ENCODE measurements at places on chromosomes 3 and 15. TPM values are rescaled to one million over a fixed set of nuclear protein-coding genes. Genes with fewer than 3 reads are reported as not detected.
A peak's percentile ranks its signal among the peaks of the same experiment; 100 is the strongest.

PRR20G gene
- total RNA-seq: not detected

SPINT1 gene
- total RNA-seq: 10.0 TPM

ISLR2 gene
- not detected for total RNA-seq

AP2M1 gene
- 207 TPM for total RNA-seq

BSN gene
- 0.06 TPM for total RNA-seq

PLSCR2 gene
- not detected for total RNA-seq

- DNase-seq: no peak
Observed at GRCh38 chr3:99625643-99626416, 12.6 kb upstream of the COL8A1 start.

DNA sequence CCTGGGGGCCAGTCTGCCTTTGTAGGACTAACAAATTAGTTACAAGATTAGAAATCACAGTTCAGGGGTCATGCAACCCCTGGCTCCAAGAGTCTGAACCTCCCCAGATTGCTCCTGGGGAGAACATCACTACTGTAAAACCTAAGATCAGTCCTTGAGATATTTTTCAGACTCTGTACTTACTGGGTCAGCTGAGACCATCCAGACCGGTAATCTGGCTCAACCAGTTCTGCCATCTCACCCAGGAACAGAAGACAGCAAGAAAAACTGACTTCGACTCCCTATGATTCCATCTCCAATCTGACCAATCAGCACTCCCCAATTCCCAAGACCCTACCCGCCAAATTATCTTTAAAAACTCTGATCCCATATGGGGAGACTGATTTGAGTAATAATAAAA is 47.5 kb downstream of the NMD3 start:
- no peak for DNase-seq

DNA sequence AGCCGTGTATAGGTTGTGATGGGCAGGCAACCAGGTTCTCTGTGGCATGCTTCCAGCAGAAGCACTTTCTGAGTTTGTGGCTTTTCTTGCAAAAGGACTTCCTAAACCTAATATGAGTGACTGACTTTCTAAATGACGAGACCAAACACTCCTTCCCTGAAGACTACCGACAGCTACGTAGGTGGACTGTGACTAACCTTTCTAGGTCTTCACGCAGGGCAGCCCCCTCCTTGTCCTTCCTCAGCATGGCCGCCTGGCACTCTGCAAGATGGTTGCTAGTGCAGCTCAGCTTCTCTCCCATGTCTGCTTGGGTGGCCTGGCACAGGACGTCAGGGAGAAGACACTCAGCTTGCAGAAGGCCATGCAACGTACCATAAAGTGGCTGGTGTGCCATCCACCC is 20.9 kb downstream of the CXCR6 start:
- no peak for DNase-seq

GRCh38 chr3:119444590-119444989 is 18.8 kb downstream of the TMEM39A start:
- DNase-seq: no peak

DNA sequence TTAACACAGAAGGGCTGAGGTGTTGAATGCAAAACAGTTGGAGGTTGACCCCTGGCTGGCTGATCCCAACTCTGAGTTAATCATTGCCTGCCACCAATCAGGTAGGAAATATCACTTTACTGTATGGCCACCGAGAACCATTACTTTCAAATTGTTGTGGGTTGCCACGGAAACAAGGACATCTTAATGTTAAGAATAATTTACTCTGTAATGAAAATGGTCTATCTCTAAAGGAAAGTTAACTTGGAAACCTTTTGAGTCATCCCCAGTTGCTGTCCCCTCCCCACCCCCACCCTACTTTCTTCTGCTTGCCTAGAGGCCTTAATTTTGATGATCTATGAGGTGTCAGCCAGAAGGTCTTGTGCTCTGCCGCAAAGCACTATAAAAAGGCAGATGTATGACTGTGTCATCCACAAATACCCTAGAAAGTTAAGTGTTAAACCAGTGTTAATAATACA is 78.7 kb upstream of the SNRK start:
- no peak for DNase-seq

GRCh38 chr15:88258093-88258641 is 1.6 kb upstream of the NTRK3 start:
- DNase-seq: no peak

GRCh38 chr3:36476286-36476942 is 96.1 kb downstream of the STAC start:
- DNase-seq: no peak

GRCh38 chr3:17006132-17006852 is 121.5 kb downstream of the PLCL2 start:
- no peak for DNase-seq

DNA sequence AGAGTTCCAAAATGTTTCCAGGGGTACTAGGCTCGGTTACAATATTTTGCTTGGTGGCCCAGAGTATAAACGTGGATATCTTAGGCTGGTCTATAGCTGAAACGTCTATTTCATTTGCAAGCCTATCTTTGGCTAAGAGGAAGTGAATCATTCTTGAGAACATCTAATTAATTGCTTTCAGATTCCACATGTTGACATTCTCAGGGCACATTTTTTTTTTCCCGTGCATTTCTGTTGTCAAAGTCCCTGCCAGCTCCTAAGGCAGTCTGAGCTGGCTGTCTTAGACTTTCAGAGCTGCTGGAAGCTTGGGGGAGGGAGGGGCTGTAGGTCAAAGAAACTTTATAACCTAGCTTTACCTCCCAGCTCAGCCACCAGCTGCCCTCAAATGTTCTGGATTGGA is 23.2 kb upstream of the LAMP3 start:
- no peak for DNase-seq

GRCh38 chr3:67875338-67875737 is 220.9 kb upstream of the SUCLG2 start:
- no peak for DNase-seq

DNA sequence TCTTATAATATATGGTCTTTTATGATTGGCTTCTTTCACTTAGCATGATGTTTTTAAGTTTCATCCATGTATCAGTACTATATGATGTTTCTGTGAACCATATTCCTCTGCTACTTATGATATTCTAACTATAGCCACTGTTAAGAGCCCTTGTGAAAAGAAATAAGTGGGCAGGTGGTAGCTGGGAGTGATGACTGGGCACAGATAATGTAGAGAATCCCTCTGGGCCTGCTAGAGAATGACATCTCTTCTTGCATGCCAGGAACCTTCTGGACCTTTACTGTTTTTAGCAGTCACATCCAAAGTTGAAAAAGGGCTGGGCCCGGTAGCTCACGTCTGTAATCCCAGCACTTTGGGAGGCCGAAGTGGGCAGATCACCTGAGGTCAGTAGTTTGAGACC is 10.2 kb downstream of the IDH3A start:
- DNase-seq: no peak

DNA sequence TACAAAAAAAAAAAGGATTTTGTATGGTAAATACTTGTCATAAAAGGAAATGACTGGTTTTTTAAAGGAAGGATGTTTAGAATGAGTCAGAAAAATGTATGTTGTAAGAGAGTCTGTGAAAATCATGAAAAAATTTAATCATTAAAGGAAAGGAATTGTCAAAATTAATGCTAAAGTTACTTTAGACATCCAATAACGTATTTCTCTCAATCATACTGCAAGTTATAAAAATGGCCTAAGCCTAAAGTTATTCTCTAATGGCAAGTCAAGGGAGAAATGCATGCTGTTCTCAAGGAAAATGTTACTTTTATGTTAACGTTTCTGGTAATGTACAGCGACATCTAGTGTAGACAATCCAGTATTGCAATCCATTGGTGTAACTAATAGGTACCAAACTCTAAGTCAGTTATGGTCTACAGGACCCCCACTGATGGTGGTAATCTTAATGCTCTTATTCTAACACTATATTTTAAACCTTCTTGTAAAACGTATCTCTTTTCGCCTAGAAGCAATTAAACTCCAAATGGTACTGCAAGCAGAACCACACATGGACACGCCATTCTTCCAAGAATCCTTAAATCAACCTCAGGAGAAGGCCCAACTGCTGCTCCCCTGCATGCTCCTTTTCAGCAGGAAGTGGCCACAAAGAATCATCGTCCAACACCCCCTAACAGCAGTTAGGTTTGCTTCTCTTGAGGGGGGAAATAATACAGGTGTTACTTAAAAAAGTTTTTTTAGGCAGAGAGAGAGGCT is 35.2 kb downstream of the NCEH1 start:
- peak; percentile 33 for DNase-seq

DNA sequence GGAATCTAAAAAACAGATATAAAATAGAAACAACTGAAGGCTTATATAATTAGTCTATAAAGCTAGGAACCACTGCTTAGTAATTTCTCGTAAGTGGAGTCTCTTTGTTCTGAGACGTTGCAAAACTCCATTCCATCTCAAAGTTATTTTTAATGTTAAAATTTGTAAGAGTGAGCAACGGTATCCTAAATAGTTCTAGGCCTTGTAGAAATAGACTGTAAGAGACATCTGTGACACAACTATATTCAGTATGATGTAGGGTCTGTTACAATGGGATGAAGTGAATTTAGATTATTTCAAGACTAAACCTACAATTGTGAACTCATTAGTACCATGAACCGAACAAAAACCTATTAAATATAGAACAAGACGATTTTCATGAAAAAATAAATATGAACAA is 57.2 kb downstream of the UBE3A start:
- no peak for DNase-seq

DNA sequence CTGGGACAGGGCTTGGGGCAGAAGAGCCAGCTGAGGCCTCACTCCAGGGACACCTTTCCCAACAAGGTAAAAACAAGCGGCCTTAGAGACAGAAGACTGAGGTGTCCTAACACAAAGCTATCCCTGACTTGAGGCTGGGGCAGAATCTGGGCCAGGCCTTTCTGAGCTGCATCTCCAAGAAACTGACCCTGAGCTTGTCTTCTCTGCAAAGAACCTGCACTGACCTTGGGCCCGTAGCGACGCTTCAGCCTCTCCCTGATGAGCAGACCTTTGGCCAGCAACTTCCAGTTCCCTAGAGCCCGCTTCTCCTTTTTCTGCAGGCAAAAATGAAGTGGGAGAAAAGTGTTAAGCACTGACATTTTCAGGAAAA is 22.2 kb downstream of the TMEM43 start:
- DNase-seq: no peak
